ENCODE measurements at places on chromosomes 2 and 18.

DNA sequence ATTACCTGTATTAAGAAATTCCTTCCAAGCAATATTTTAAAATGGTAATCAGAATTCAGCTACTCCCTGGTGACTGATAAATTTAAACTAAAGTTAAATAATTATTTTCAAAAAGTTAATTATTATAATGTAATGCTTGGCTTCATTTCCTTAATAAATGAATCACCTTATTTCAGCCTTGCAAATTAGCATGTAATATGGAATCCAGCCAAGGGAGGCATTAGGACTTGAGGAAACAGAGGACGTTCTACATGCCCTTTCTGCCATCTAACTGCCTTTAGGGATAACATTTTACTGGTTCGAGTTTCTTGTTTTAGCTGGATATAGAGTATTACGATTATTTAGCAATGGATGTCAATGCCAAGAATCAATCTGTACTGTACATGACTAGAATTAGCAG lies 636.3 kb downstream of the TSN start:
- no peak for DNase-seq

- no peak for DNase-seq
Observed at GRCh38 chr2:126858013-126858412, 40.7 kb upstream of the TEX51 start.

GRCh38 chr2:222383255-222383654 lies 41.1 kb upstream of the SGPP2 start:
- DNase-seq = no peak

- DNase-seq = no peak
Observed at GRCh38 chr18:28823506-28824182, 646.7 kb upstream of the CDH2 start.

DNA sequence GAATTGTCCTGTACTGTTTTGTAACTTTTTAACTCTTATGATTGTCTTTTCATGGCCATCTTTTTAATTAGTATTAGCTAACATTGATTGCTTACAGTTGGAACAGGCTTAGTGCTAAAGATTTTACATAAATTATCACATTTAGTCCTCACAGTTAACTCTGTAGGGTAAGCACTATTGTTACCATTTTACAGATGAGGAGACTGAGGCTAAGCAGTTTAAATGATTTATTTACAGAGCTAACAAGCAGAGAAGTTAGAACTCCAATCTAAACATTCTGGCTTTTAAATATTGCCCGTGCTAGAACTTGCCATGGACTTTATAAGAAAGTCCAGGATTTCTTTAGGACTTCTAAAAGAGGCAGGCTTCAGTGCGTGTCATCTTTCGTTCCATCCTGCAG lies 48.6 kb downstream of the EPAS1 start:
- no peak for DNase-seq

- DNase-seq = no peak
Observed at GRCh38 chr2:30684996-30685395, 122.2 kb downstream of the CAPN13 start.

All from stimulated activated CD8-positive, alpha-beta memory T cell treated with anti-CD3 and anti-CD28 coated beads, Interleukin-12 subunit alpha, Interleukin-12 subunit beta, amount 100 ng/mL, for 1 hour (primary cell).